Ascending aorta (tissue), 2 donors: ENCODE measurements at places on chromosomes 3 and 15. TPM values are rescaled to one million over a fixed set of nuclear protein-coding genes. Genes with fewer than 3 reads are reported as not detected.

Gene HHLA2
- not detected for total RNA-seq

DNA sequence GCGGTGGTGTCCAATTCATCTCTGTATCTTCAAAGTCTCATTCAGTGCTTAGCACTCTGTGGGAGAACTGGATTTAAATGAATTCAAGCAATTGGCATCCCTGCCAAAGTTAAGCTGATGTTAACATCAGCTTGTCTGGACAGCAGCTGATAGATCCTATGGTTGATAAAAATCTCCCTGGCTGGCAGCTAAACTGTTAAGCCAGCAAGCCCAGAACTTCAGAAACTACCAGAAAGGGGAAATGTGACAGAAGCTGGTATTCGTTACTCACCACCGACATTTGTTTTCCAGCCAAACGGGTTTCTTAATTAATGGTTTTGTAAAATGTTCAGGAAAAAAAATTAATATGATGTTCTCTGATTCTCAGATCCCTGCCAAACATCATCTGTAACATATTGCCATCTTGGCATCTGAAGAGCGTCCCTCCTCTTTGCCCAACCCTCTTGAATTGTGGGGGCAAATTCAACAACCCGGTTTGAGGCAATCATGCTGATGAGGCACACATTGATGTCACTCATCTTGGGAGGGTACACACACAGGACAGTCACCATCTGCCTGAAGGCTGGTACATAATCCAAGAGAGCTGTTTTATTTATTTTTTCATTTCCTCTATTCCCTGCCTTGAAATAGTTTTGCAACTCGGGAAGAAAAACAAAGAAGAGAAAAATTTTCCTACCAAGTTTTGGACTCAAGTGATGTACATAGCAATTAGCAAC lies 76.3 kb upstream of the ABHD17C start:
- DNase-seq, result no peak

Gene CLDN16
- not detected for total RNA-seq

Gene CHRNA5
- not detected for total RNA-seq

- DNase-seq, result no peak
Observed at GRCh38 chr3:167066977-167067786, 312.9 kb downstream of the ZBBX start.

DNA sequence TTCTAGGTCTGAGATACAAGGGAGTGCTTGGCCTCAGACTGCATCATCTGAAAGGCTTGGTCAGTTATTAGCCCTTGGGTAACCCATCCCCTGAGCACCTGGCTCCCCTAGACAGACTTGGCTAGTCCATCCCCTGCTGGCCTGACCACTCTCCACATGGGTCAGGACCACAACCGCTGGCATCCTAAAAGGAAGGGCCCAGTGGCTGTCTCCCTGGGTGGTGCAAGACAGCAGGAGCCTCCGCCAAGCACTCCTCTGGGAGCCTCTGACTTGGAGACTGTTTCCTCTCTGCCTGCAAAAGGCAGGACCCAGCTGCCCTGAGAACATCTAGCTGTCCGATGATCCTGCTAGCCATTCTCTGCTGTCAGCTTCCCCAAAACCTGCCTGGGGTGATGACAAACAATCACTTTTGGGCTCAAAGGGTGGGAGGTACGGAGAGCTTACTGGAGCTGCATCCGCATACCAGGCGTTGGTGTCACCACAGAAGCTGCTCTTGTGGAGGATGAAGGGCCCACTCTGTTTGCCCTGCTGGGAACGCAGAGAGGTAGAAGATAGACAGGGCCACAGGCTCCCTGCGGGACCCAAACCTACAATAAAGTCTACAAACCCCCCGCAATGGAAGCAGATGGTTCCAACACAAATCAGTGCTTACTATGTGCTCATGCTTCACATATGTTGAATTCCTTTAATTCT lies 108.0 kb upstream of the PRR20G start:
- DNase-seq, result no peak

- DNase-seq, result no peak
Observed at GRCh38 chr3:31227131-31227562, 305.6 kb upstream of the STT3B start.

DNA sequence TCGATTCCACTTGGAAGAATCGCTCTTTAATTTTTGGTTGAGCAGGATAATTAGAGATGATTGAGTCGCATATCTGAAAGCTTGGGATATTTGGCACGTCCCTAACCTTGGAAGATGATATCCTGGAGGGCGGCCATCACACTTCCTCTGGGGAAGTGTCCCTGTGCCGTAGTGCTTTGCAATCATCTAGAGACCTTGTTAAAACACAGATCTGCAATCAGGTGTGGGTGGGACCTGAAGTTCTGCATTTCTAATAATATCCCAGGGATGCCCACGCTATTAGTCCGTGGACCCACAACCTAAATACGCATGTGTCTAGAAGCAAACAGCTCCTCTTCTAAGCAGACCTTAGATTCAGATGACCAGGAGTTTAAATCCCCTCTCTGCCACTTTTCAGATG lies 20.5 kb downstream of the MYO1E start:
- no peak for DNase-seq

Gene CLRN1
- not detected for total RNA-seq

DNA sequence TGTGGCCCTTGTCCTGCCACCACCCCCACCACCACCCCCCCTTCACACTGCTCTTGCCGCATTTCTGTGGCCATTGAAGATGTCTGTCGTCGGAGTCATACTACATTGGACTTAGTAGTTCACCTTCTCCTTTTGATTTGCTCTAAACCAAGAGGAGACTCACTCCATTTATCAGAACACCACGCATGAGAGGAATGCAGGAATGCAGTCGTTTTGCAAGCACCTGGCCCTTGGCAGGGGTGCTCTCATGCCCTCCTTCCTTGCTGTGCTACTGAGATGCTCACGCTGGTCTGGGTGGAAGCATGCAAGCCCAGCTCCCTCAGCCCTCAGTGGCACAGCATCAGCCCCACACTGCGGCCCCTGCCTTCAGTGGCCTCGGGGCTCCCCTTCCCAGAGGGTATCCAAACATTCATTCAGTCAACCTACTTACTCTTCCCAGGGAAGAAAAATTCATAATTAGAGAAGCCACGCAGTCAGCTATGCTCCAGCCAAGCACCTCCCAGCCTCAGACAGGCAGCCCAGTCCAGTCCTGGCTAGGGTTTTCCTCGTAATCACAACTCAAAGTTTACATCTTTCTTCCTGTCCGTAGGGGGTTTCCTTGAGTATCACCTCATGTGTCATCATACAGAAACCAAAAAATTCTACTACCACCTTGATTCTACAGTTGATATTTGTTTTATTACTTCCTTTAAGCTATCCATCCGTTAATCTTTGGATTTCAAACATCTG lies 520.0 kb downstream of the GABRG3 start:
- no peak for DNase-seq

DNA sequence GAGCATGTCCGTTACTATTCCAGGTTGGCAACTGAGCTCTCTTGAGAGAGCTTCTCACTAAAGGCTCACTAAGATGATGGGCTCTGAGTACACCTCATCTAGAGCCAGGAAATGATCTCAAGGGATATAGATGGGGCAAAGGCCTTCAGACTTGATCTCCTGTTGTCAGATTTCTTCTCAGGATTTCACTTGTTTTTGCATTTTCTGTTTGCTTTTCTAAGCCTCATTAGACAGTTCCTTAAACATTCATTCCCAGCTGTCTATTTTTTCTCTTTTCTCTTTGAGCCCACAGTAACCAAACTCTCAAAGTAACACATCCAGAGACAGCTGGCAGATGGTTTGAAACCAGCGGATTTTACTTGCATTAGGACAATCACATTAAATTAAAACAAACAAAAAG lies 28.4 kb upstream of the ARL8B start:
- DNase-seq, result no peak

Gene ACP3
- 0.43 TPM for total RNA-seq

Gene TYRO3
- 7.0 TPM for total RNA-seq

Gene LRRC31
- not detected for total RNA-seq

Gene RTP4
- total RNA-seq, result not detected

Gene FBXL2
- total RNA-seq, result 33.4 TPM

Gene OR4F15
- total RNA-seq, result not detected

GRCh38 chr3:146521394-146521793 lies 23.0 kb downstream of the PLSCR1 start:
- no peak for DNase-seq

Gene LRRC2
- not detected for total RNA-seq

DNA sequence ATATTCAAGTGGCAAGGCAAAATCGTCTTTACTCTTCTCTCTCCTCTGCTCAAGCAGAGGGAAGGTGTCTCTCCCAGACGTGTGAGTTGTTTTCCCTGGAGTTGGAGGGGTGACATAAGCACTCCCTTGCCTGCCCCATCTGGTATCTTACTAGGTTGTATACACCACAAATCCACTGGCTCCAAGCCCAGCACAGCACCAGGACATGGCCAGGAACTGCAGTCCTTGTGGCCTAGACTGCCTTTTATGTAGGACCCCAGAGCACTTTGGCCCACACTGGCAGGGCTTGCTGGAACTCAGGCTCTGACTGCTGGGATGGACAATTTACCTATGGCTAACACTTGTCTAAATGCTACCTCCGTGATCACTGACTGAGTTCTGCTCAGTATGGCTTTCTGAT lies 34.0 kb downstream of the DZIP3 start:
- DNase-seq, result no peak

DNA sequence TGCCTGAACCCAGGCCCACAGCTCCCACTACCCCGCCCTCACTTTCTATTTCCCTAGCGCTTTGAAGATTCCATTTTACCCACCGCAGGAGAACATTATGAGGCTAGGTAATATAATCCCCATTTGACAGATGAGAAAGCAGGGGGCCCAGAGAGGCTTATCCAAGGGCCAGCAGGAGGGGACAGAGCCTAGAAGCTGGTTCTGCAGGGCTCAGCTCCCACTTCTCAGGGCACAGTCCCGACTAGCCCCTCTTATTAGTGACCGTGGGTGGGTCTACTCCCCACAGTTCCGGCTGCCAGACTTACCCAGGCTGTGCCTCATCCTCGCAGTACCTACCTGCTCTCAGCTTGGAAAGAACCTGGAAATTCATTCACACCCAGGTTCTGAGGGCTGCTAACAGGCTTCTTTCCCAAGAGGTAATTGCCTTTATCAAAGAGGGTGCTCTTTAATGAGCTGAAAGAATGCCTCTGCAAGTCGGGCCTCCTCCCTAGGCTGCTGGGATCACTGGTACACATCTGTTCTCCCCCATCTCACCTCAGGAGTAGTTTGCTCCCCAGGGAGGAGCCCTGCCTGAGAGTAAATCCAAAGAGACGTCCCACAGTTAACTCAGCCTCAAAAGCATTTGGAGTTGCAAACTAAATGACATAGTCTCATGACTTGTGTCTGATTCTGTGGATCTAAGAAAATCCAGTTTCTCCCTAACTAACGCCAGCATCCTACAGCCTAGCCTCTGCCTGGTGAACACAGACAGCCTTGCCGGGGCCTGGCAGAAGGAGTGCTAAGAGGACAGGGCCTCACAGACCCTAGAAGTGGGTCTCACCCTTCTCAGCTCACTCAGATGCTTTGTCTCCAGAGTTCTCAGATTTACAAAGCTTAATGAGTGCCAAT lies 125.0 kb downstream of the CHSY1 start:
- DNase-seq, result no peak

Gene TTLL3
- total RNA-seq, result 47.0 TPM

Gene SUCNR1
- total RNA-seq, result 3.1 TPM

DNA sequence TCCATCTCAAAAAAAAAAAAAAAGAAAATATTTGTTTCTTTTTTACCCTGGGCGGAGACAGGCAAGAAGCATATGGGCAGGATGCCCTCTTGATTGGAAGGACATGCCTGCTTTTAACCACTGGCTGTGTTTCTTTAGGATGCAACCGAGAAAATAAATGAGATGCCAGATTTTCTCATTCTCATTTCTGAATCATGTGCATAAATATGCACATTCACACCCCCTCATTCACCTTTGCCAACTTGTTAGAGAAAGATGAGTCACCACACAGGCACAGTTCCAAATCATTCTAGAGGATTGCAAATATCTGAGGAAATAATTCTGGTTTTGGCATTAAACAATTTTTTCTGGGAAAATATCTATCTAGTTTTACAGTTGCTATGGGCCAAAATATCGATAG lies 3.3 kb downstream of the LIPH start:
- no peak for DNase-seq

DNA sequence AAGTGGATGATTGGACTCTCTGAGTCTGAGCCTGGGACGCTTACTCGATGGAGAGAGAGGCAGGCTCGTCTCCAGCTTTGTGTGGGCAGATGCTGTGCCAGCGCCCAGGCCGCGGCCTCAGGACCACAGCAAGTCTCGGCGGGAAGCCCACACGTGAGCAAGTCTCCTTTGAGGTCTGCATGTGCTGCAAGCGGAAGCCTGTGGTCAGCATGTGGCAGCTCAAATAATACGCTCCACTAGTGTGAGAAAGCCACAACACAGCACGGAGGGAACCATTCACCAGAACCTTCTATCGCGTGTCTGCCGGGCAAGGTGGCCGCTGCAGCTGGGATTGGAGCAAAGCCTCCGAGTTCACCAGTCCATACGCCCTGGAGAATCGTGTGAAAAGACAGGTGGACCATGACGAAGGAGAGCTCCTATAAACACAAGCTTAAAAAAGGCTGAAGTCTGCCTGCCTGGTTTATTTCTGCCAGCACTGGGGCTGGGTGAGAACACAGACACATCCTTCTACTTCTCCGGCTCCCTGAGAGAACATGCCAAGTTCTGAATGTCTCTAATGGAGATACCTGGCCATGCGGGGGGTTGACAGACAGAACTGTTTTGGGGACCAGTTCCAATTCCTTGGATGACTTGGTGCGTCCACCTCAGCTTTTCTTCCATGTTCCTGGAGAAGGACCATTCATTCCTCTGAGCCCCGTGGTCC lies 82.0 kb upstream of the LRIG1 start:
- DNase-seq, result no peak

DNA sequence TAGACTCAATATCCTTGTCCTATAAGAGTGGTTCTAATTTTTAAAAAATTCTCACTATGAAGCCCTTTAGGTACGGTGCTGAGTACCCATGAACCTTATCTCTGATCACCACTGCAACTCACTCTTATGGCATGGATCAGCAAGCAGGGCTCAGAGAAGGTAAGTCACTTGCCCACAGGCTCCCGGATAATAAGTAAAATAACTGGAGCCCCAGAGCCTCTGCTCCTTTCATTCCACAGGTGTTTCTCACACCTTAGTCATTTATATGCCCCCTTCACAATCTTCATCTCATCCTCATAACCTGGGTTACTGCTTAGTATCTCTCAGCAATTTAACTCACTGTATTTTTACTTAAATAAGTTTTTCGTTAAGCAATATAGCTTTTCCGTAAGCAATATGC lies 28.4 kb upstream of the AKAP13 start:
- DNase-seq, result no peak

GRCh38 chr15:59873644-59874272 lies 130.4 kb upstream of the FOXB1 start:
- DNase-seq, result no peak

Gene PLA2G4D
- total RNA-seq, result not detected

- no peak for DNase-seq
Observed at GRCh38 chr3:159732172-159733111, 256.2 kb upstream of the IL12A start.
